ENCODE measurements at places on chromosomes 7 and 10.

GRCh38 chr7:101792051-101792681 is 25.3 kb upstream of the CUX1 start:
- no peak overlapping the region for H3K4me3 ChIP-seq
- peak overlapping the region; percentile 14 for H3K27ac ChIP-seq
- H3K4me1 ChIP-seq, result no peaks in the 10 kb centered on the region
- no peaks in the 10 kb centered on the region for H3K27me3 ChIP-seq

DNA sequence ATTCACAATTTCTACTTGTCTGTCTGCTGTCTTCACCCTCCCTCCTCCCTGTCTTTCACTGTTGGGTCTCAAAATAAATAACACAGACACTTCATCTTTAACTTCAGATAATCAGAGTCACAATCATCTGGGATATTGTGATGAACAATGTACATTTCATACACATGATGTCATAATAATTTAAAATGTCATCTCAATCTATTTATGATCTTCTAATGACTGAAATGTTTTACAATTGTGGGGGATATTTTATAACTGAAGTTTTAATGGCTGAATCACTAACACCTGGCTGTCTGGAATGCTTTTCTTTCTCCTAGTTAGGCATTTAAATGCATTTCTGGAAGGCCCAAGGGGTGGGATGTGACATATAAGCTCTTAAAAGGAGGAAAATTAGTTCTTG is 859.8 kb downstream of the LRMDA start:
- H3K4me3 ChIP-seq, result no peak overlapping the region
- no peaks in the 10 kb centered on the region for H3K36me3 ChIP-seq
- no peak overlapping the region for H3K27ac ChIP-seq
- peaks cover 4% of the 10 kb centered on the region for H3K4me1 ChIP-seq
- no peak for DNase-seq
- no peaks in the 10 kb centered on the region for H3K27me3 ChIP-seq

DNA sequence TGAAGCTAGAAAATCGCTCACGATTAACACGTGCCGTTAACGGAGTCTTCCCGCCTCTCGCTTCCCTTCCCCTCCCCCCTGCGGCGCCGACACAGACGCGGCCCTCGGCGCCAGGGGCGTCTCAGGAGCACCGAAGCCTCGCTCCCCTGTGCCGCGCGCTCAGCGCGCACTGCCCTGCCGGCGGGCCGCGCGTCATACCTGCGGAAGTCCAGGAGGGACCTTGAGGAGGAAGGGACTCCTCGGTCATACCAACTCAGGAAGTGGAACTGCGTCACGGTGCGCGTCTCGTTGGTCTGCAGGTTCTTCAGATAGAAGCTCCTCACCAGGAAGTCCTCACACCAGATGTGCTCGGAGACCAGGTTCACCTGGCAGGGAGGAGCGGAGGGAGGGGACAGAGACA is 239.6 kb downstream of the DNAJB6 start:
- no peaks in the 10 kb centered on the region for H3K27me3 ChIP-seq
- no peaks in the 10 kb centered on the region for H3K36me3 ChIP-seq
- DNase-seq, result no peak

GRCh38 chr10:102408728-102409603 is 9.6 kb downstream of the PSD start:
- no peaks in the 10 kb centered on the region for H3K27me3 ChIP-seq
- H3K4me3 ChIP-seq, result peak overlapping the region; percentile 13
- DNase-seq, result no peak
- no peak overlapping the region for H3K27ac ChIP-seq
- H3K4me1 ChIP-seq, result peaks cover 25% of the 10 kb centered on the region

DNA sequence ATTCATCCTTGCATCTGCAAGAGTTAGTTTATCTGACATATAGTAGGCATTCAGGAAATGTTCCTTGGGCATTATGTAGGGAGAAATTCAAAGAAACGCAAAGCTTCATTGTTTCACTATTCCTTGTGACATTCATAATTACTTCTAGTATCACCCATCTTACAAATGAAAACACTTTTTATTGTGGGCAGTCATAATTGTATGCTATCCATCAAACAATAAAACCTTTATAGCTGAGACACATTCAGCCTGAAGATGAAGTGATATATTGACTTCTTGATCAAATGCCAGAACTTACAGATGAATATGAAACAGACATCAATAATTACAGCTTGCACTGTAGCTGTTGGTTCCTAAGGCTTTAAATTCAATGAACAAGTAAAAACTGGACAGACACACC is 36.4 kb downstream of the FAM204A start:
- DNase-seq, result no peak
- no peak overlapping the region for H3K4me3 ChIP-seq

GRCh38 chr7:99312316-99313203 is 13.1 kb upstream of the ARPC1A start:
- H3K4me3 ChIP-seq, result no peak overlapping the region
- no peaks in the 10 kb centered on the region for H3K36me3 ChIP-seq
- peak overlapping the region; percentile 35 for H3K27ac ChIP-seq

DNA sequence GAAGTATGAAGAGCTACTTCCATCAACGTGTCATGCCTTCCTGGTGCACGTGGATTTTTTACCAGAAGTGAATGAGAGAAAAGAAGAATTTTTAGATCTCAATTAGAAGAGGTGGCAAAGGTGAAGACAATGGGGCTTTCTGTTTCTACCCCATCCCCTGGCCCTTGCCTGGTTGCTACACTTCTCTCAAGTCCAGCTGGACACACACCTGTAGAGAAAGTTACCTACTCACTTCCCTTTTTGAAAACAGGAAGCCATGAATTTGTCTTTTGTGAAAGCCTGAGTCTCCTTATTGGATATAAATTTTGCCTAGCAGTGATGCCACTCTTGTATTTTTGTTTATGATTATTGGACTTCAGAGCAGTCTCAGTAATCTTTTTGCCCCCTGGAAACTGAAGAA is 142.9 kb upstream of the AKR1E2 start:
- H3K27me3 ChIP-seq, result no peaks in the 10 kb centered on the region
- H3K27ac ChIP-seq, result no peak overlapping the region
- H3K4me1 ChIP-seq, result no peaks in the 10 kb centered on the region
- no peak overlapping the region for H3K4me3 ChIP-seq

DNA sequence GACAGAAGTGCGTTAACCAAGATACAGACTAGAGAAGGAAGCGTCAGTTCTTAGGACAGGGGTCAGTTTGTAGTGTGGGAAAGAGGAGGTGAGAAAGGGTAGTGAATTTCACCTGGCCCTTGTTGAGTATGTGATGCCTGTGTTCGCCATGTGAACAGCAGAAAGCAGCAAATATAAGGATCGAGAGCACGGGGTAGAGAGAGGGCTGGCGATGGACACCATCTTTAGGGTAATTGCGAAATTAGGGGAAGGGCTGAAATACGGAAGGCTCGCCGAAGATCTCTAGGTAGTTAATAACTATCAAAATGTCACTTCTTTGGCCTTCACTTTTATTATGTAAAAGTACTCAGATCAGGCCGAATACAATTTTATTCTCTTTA is 6.2 kb upstream of the MEST start:
- H3K36me3 ChIP-seq, result no peaks in the 10 kb centered on the region
- peak overlapping the region; percentile 35 for H3K4me3 ChIP-seq
- H3K27me3 ChIP-seq, result no peaks in the 10 kb centered on the region
- H3K27ac ChIP-seq, result no peak overlapping the region

GRCh38 chr7:51101111-51101757 is 215.4 kb downstream of the COBL start:
- no peaks in the 10 kb centered on the region for H3K36me3 ChIP-seq
- H3K4me3 ChIP-seq, result no peak overlapping the region
- H3K27me3 ChIP-seq, result no peaks in the 10 kb centered on the region
- no peak for DNase-seq

GRCh38 chr7:90624225-90624911 is 28.2 kb downstream of the CDK14 start:
- DNase-seq, result no peak
- H3K27me3 ChIP-seq, result no peaks in the 10 kb centered on the region
- peaks cover 41% of the 10 kb centered on the region for H3K4me1 ChIP-seq
- H3K36me3 ChIP-seq, result no peaks in the 10 kb centered on the region
- peak overlapping the region; percentile 2 for H3K27ac ChIP-seq
- no peak overlapping the region for H3K4me3 ChIP-seq

GRCh38 chr7:70595755-70596597 is 536.0 kb upstream of the GALNT17 start:
- H3K4me3 ChIP-seq, result peak overlapping the region; percentile 36
- H3K27me3 ChIP-seq, result no peaks in the 10 kb centered on the region
- DNase-seq, result no peak
- no peak overlapping the region for H3K27ac ChIP-seq

- no peak overlapping the region for H3K27ac ChIP-seq
- DNase-seq, result no peak
- H3K4me1 ChIP-seq, result no peaks in the 10 kb centered on the region
- H3K27me3 ChIP-seq, result peaks cover 5% of the 10 kb centered on the region
- no peak overlapping the region for H3K4me3 ChIP-seq
These were observed 112.2 kb downstream of the MYL10 start for GRCh38 chr7:101516851-101517250.

DNA sequence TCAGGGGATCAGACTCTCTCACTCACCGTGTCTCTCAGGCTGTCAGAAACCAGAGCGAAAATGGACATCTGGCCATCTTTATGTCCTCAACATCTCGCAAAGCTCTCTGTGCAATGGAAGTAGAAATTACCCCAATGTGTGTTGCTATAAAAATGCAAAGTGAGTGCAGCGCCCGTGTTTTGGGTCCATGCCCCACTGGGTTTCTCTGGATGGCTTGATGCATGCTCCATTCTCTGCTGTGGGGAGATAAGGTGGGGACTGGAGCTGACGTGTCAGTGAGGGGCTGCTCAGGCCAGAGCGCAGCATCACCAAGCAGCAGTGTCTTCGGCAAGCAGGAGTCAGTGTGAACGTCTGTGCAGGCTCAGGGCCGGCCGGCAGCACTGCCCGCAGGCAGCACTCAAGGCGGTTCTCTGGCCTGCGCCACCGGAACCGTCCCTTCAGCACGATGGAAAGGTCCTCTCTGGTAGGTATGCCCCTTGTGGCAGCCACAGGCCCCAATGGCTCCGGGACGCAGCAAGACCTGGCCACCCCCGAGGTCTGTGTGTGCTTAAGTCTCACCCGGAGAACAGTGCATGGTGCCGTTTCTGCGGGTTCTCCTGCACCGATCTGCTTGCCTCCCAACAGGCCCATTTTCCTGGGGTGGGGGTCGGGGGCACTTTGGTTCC is 30.2 kb downstream of the WDR86 start:
- peaks cover 74% of the 10 kb centered on the region for H3K36me3 ChIP-seq
- H3K4me1 ChIP-seq, result no peaks in the 10 kb centered on the region
- no peaks in the 10 kb centered on the region for H3K27me3 ChIP-seq
- H3K27ac ChIP-seq, result no peak overlapping the region
- H3K4me3 ChIP-seq, result no peak overlapping the region

- no peak overlapping the region for H3K27ac ChIP-seq
- no peak overlapping the region for H3K4me3 ChIP-seq
- H3K36me3 ChIP-seq, result no peaks in the 10 kb centered on the region
- DNase-seq, result no peak
These were observed 7.2 kb downstream of the NET1 start for GRCh38 chr10:5419466-5420094.

DNA sequence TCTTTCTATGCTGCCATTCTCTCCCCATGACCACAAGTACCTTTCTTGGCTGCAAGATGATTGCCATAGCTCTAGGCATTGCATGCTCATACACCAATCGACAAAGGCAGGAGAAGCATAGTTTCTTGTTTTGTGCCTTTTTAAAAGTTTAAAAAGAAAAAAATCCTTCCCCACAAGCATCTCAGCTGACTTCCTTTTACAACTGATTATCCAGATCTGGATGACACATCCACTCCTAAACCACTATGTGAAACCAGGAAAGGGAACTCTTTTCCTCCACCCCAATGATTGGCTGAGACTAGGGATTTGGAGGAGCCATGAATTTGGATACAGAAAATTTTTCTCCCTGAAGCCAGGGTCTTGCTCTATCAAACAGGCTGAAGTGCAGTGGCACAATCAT is 14.5 kb upstream of the LRRC4 start:
- no peak overlapping the region for H3K27ac ChIP-seq
- H3K4me1 ChIP-seq, result peaks cover 10% of the 10 kb centered on the region
- no peaks in the 10 kb centered on the region for H3K36me3 ChIP-seq
- H3K27me3 ChIP-seq, result no peaks in the 10 kb centered on the region
- no peak overlapping the region for H3K4me3 ChIP-seq

DNA sequence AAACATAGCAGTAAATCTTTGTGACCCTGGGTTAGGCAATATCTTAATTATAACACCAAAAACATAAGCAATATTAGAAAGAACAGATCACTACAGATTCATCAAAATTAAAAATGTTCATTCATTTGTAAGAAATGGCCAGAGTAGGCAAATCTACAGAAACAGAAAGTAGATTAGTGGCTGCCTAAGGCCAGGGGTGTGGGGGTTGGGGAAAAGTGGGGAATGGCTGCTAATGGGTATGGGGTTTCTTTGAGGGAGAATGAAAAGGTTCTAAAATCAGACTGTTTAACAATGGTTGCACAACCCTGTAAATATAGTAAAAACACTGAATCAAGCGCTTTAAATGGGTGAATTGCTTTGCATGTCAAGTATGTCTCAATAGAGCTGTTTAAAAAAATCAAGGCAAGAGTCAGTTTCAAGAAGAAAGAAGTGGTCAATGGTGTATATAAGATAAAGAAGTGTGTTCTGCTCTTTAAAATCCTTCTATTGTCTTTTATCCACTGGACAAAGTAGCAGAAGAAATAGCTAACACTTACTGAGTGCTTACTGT is 42.6 kb downstream of the CDK6 start:
- H3K4me3 ChIP-seq, result no peak overlapping the region
- DNase-seq, result no peak
- H3K27me3 ChIP-seq, result no peaks in the 10 kb centered on the region
- H3K27ac ChIP-seq, result no peak overlapping the region
- no peaks in the 10 kb centered on the region for H3K36me3 ChIP-seq

DNA sequence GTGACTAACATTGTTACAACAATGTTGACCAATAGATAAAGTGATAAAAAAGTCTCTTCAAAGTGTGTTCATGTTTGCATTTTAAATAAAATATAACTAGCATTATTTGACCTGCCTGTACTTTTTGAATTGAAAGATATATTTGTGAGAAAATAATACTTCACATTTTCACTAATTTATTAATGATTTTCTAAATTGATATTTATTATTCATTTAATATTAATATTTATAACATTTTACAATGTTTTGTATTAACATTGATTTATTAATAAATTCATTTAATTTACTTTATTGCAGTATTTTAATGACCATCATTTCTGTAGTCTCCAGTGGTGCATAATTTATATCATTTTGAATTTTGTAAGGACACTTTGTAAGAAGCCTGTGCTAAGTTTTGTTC is 150.0 kb upstream of the BET1 start:
- H3K27me3 ChIP-seq, result no peaks in the 10 kb centered on the region
- H3K27ac ChIP-seq, result no peak overlapping the region
- DNase-seq, result no peak
- no peaks in the 10 kb centered on the region for H3K4me1 ChIP-seq

Data from tibial nerve (tissue), 4 donors.